Brain microvascular endothelial cell (primary cell): ENCODE measurements at places on chromosomes 3 and 15.

- no peak for DNase-seq
These were observed 8.5 kb downstream of the RPAP1 start for GRCh38 chr15:41535544-41535943.

DNA sequence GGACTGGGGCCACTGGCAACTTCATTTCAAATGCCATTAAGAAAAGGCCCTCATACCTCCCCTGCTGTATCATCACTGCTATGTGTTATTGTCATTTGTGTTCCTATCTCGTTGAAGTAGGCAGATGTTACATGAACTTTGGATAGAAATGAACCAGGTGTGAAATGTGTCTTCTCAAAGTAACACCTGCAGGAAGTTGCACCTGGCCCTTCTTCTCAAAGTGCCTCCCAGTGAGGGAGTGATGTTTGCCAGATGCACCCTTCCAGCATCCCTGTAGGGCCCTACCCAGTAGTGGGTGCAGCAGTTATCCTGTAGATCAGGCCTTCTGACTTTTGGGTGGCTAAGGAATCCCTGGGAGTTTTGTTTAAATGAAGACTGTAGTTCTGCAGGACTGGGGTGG is 197.7 kb upstream of the CTNNB1 start:
- no peak for DNase-seq

- DNase-seq, result no peak
These were observed 64.3 kb upstream of the PLCL2 start for GRCh38 chr3:16820485-16820884.

DNA sequence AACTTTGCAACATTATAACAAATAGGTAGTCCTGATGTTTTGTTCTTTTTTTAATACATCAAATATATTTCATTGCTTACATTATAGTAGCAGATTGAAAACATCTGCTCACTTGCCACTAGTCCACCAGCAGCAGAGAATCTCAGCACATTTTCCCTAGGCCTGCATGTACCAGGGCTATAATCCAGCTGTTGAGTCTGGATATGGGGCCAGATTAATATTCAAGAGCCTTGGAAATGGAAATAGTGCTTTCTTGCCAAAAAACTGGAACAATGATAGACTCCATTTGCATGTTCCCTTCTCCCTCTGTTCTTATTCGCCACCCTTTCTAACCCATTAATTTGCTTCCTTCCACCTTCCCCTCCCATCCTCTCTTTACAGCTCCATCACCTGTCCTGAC is 288.0 kb downstream of the EPHA3 start:
- DNase-seq, result no peak

DNA sequence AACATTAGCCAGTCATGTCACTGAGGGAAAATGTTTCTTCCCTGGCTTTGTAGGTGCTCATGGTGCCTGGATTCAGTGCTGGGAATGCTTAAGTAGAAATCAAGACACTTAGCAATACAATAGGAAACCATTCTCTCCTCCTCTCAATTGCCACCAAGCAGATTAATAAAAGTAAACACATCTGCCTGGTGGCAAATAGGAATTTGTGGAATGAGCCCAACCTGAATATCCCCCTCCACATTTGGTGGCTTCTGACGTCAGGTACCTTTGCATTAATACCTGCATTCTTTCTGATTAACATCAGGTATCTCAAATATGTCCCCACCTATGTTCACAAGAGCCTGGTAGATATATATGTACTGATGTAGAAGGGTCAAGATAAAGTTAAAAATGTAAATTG is 42.7 kb downstream of the PPP2R3A start:
- no peak for DNase-seq

DNA sequence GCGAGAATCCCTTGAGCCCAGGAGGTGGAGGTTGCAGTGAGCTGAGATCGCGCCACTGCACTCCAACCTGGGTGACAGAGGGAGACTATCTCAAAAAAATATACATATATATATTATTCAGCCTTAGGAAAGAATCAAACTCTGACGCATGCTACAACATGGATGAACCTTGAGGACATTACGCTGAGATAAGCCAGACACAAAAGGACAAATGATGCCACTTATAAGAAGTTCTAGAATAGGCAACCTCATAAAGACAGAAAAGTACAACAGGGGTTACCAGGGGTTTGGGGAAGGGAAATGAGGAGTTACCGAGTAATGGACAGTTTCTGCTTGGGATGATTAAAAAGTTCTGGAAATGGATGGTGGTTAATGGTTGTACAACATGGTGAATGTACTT is 727 bp downstream of the PDHB start:
- DNase-seq, result no peak

GRCh38 chr15:26453914-26454313 is 319.0 kb downstream of the GABRB3 start:
- DNase-seq, result no peak

DNA sequence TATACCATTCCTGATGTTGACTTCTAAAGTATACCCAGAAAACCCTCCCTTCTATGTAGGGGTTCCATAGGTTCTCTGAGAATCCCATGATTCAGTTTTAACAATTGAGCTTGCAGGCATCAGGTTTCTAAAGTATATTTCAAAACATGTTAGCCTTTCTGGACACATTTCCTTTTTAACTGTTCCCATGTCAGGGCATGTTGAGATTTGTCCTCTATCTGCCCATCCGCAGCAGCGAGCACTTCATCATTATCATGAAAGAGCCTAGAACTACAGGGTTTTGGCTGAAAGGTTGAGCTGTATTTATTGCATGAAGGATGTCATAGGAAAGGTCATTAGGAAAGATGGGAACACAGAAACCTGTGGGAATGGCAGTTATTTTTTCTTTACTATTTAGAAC is 201.1 kb upstream of the BHLHE40 start:
- DNase-seq, result no peak

DNA sequence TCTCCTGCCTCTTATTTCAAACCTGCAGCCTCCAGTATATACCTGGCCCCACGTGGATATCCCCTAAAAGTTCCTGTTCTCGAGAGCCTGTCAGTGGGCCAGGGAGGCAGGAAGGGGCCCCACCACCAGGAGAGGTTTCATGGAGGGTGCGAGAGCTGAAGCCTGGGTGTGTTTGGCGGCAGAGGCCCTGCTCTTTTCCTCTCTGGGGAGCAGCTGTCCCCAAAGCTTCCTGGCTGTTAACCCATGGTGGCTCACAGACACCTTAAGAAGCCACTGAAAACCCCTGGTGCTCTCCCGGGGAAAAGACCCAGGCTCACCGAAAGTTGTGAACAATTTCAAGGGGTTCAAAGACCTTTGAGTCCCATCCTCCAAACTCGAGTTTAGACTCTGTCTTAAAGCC is 1.1 kb downstream of the PRRT3 start:
- no peak for DNase-seq

- DNase-seq, result peak; percentile 13
These were observed 816.3 kb upstream of the CFAP20DC start for GRCh38 chr3:59866076-59866475.

- DNase-seq, result no peak
These were observed 424.5 kb downstream of the SOX2 start for GRCh38 chr3:182136008-182136910.

- DNase-seq, result no peak
These were observed 130.2 kb downstream of the SSR3 start for GRCh38 chr3:156424758-156425157.

DNA sequence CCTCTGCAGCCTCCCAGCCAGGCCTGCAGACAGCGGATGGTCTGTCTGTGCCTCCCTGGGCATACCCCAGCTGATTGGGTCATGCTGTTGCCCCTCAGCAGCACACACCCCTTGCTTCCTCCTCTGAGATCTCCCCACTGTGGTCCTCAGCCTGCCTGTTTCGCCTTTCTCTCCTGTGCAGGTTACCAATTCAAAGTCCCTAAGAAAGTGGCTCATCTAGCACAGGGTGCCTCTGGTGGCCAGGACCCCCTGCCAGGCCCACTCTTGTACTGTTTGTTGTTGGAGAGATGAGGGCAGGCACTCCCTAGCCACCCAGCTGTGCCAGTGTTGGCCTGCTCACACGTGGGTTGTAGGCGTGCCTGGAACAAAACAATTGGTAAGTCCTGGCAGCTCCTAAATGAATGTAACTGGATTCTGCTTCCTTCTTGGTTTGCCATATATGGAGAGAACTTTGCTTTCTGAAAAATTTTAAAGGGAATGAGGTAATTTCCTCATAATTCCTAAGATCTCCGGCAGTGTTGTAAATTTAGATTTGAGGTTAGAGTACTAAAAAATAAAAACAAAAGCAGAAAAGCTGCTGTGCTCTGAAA is 213.2 kb upstream of the IL12A start:
- peak; percentile 63 for DNase-seq

DNA sequence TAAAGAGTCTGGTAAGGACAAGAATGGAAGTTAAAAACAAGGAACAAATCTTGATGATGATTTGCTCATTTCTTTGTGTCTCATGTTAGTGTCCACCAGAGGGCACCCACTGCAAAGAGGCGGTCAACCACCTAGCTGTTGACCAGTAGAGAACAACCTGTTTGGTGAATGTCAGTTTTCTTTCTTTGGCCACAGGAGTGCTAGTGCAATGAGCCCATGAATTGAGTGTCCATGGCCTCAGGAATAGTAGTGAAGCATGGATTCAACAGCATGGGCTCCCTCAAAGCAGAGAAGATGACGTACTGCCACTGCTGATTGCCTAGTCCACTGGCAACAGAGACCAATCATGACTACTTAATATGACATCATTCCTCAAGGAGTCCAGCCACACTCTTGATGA is 10.7 kb upstream of the CNTN6 start:
- DNase-seq, result peak; percentile 61

DNA sequence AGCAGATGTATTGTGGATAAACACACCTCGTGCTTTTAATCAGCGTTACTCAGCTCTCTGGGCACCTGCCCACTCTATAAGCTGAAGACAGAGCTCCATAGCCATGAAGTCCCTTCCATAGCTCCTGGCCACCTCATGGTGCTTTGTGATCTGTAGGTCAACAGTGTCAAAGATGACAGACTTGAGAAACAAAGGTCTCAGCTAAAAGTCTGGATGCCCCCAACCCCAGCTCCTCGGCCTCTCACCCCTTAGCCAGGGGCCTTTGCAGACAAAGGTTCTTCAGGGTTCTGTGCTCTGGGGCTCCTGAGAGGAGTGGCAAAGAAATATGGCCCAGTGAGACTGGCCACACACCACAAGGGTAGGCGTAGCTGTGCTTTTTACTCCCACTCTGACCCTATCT is 168.6 kb downstream of the KLF13 start:
- no peak for DNase-seq

DNA sequence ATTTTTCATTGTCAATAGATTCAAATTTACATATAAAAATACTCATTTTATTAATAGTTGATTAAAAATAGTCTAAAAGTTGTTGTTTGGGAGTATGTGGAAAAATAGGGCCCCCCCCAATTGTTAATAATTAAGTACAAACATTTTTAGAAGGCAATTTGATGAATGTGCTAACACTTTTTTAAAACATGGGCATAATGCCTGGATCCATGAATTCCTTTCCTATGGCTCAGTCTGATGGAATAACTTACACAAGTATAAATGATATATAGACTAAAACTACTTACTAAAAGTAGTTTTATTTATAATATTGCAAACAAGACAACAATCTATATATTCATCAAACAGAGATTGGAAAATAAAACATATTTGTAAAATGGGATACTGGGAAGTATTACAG is 247.2 kb upstream of the LRRN1 start:
- no peak for DNase-seq

- no peak for DNase-seq
These were observed 82.5 kb downstream of the DCLK3 start for GRCh38 chr3:36681867-36682266.

DNA sequence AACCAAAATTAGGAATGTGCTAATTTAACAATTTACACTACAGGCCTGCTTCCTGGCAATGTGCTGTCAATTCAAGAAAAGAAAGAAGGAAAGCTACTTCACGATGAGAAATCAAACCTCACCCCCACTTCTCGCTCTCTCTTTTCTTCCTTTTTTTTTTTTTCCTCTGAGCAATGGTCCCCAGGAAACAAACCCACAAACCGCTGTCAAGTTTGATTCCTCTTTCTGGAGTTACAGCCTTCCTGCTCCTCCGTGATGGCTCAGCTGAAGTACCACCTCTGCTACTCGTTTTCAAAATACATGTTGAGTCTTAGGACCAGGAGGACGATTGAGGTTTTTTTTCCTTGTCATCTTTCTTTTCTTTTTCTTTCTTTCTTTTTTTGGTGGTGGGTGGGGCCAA is 3.4 kb upstream of the TRIM71 start:
- DNase-seq, result no peak

GRCh38 chr15:48481802-48482201 is 150.6 kb downstream of the DUT start:
- DNase-seq, result no peak

DNA sequence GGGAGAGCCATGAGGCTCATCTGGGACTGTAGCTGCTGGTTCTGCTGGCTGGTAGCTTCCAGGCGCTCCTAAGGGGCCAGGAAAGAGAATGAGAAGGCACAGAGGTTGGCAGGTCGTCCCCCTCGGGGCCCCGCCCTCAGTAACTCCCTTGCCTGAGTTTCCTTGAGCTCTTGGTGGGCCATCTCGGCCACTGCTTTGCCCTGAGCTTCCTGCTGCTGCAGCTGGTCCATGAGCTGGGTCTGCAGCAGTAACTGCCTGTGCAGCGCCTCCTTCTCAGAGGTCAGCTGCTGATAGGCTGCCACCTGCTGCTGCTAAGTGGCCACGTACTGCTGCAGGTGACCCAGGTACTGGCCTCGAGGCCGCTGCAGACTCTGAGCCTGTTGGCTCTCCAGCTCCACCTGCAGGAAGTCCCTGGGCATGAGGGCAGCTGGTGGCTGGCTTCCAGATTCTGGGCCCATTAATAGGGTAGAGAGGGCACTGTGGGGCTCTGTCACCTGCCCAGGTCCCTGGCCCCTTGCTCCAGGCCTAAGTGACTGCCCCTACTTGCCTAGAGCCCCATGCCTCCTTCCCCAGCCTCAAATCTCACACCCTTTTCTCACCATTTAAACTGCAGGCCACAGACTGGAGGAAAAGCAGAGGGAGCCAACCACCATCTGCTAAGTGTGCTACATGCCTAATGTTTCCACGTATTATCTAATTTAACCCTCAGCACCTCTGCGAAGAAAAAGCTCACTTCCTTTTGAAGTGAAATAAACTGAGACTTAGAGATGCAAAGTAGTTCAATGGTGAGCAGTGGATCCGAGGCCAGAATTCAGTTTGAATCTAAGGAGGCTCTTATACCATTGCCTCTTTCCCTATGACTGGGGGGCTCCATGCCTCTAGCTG is 10.8 kb upstream of the VPS33B start:
- DNase-seq, result no peak

- no peak for DNase-seq
These were observed 91.6 kb downstream of the FSIP1 start for GRCh38 chr15:39690881-39691634.

DNA sequence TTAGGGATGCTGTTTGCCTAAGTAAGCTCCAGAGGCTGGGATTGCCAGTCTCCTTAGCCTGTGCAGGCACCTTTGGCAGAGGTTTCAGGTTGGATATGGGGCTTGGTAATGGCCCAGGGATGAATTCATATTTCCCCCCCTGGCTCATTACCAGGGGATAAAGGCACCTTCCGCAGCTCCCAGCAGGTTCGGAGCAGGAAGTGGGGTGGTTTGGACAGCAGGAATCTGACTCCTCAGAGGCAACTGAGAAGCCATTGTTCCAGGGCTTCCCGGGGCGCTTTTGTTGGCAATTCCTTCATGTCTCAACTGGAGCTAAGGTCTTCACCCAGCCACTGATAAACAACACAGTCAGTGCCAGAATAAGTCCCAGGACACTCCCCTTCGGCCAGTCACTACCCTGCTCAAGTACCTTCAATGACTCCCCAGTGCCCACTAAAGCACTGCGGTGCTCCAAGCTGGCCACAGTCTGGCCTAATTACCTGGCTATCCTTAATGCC is 85.3 kb upstream of the SLC6A6 start:
- no peak for DNase-seq
